Inflammatory macrophage treated with lipopolysaccharide for 1 hour (primary cell): ENCODE measurements at places on chromosomes 2 and 18.
A peak's percentile ranks its signal among the peaks of the same experiment; 100 is the strongest.

DNA sequence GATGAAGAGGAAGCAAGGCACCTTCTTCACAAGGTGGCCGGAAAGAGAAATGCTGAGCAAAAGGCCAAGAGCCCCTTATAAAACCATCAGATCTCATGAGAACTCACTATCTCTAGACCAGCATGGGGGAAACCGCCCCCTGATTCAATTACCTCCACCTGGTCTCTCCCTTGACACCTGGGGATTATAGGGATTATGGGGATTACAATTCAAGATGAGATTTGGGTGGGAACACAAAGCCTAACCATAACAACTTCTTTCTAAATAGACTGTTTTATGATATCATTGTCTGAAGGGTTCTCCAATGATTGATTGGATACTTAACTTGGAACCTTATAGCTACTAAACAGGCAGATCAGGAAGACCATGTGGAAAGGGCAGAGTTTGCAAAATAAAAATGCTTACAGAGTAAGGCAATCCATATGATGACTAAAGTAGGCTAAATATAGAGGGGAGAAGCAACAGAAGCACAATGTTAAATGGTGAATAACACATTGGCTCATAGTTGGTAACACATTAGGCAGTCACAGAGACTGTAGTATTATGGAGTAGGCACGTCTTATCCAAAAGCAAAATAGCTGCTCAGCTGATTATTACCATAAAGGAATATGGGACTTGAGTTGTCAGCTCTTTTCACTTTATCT lies 179.0 kb downstream of the BARD1 start:
- no peak for DNase-seq

DNA sequence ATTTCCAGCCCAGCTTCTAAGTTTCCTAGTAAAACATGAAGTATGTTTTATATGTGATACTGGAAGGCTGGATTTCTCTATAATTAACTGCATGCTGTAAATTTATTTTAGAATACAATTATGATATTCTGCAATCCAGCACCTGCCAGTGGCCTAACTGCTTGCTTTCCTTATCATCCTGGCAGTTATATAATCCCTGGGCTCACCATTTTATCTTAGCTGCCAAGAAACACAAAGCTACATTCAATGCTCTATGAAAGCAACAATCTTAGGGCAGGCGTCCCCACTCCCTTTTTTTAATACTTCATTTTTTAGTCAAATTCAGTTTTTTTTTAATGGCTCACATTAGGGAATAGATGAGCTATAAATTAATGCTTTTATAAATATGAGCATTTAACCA lies 38.4 kb upstream of the UBXN4 start:
- no peak for DNase-seq

GRCh38 chr18:29651122-29651680 lies 1391.3 kb downstream of the DSC3 start:
- DNase-seq = no peak

DNA sequence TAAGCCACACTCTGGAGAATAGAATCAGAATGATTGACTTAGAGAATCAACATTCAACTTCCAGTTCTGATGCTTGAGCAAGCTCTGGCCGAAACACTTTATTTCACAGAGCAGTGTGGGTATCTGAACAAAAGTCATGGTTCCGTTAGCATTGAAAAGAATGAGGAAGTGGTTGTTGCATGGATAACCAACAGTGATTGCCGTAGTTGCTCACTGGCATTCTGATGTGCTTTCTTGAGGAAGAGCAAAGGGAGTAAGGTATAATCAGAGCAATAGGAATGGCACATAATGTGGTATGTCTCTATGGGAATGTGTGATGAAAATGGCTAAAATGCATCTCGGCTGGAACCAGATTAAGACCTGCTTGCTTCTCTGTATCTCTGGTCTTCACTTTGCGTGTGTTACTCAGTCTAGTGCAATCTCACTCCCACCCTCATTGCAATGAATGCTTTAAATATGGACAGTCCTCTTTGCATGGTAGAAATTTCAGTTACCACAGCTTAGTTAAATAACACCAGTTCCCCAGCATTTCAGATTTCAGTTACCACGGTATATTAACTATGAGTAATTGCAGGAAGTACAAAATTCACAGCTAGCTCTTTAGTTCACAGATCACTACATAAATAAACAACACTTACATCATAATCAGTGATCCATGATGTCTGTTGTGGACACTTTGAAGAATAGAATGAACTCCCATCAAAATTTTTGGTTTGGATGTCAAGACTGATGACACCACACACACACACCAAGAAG lies 7.8 kb upstream of the RAB12 start:
- DNase-seq = peak; percentile 87

- DNase-seq = no peak
These were observed 35.9 kb downstream of the SOWAHC start for GRCh38 chr2:109649736-109650695.

GRCh38 chr2:235171550-235172031 lies 219.8 kb downstream of the SH3BP4 start:
- DNase-seq = no peak

DNA sequence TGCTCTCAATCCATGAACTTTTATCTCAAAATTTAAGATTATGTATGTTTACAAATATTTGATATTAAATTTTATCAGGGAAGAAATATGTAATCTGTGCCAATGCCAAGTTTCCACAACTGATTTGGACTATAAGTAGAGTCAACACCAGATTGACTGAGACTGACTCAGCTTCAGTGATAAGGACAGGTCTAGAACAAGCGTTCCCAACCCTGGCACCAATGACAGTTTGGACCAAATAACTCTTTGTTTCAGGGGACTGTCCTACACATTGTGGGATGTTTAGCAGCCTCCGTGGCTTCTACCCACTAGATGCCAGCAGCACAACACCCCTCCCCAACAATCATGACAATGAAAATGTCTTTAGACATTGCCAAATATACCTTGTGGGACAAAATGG lies 165.3 kb downstream of the THADA start:
- no peak for DNase-seq

GRCh38 chr18:61031626-61032025 lies 301.6 kb upstream of the CDH20 start:
- no peak for DNase-seq

DNA sequence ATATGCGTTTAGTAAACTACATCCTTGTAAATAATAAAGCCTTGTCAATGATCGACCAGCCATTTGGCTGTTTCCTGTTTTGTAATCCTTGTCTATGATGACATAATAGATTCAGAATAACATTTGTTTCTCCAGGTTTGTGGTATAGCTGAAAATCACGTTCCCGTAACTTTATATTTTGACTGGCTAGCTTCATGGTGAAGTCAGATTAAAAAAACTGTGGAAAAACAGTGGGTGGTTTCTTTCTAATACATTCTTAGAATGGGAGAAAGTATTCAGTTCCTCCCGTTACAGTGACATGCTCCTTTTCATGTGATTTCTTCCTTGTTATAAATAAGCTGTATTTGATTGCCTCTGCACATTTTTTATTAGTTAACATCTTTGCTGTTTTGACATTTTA lies 366.9 kb downstream of the NYAP2 start:
- DNase-seq = no peak

DNA sequence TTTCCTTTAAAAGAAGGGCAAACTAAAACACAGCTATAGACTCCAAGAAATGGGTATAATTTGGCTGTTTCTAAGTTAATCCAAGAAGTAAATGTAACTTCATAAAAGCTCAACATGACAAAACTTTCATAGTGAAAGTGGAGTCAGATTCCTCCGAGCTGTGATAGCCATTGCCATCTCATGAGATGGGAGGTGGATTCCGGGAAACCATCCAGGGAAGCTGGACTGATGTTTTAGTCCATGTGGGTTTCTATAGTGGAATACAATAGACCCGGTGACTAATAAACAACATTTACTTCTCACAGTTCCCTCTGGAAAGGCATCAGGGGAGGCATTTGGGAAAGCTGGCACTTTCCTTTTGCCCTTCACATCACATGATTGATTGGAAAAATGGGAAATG lies 10.0 kb upstream of the LAPTM4A start:
- DNase-seq = no peak

DNA sequence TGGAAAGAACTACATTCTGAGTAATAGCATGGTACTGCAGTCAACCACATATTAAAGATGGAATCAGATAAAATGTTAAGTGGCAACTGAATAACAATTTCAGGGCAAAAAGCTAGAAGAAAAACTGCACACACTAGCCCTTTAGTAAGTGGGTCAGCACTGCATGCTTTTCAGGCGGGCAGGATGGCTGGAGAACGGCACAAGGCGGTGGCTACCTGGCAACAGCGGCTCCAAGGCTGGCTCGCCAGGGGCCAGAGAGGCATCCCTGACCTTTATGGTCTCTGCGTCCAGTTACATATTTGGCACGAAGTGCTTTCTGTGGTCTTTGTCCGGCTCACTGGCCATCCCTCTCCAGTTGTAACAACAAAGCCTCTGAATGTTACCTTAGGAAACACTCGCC lies 226.7 kb downstream of the MYT1L start:
- no peak for DNase-seq

DNA sequence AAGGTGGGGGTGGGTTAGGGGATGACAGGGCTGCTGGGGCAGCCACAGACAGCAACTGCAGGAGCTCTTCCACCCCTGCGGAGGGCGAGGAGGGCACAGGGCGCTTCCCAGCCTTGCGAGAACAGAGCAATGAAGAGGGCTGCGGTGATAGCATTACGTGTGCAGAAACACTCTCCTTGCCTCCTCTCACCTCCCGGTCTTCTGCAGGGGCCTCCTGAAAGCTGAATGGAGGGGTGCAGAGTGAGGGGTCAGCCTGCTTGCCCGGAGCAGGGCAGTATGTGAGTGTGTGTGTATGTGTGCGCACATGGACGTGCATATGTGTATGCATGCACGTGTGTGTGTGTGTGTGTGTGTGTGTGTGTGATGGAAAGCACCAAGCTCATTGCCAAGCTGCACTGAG lies 29.5 kb upstream of the IL1R2 start:
- DNase-seq = no peak

DNA sequence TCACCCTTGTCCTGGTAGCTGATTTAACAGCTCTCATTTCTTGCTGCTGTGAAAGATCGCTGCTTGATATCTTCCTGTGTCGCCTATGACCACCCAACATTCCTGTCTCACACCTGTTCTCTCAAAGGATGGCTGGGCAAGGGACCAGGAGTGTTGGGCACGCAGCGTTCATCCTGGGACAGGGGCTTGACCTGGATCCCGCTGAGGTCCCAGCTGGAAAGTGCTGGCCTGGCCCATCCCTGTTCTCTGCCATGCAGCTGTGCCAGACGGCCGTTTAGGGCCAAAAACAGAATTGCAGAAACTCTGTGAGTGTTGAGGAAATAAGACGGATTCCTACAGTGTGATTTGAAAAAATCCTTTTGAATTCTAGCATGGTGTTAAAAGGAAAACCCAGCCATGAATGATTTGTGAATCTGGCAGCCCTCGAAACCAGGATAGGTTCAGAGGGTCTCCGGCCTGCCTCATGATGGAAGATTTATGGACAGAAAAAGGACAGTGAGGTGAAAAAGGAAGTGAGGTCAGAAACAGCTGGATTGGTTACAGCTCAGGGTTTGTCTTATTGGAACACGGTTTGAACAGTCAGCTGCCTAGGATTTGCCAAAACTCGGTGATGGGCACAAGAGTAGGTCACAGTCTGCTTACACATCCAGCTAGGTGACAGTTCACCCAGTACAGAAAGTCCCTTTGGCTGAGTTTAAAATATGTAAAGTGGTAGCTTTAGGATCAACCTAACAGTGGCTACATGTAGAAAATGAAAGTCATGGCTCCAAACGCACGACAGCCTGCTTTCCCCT lies 164.8 kb downstream of the DCDC2C start:
- no peak for DNase-seq

DNA sequence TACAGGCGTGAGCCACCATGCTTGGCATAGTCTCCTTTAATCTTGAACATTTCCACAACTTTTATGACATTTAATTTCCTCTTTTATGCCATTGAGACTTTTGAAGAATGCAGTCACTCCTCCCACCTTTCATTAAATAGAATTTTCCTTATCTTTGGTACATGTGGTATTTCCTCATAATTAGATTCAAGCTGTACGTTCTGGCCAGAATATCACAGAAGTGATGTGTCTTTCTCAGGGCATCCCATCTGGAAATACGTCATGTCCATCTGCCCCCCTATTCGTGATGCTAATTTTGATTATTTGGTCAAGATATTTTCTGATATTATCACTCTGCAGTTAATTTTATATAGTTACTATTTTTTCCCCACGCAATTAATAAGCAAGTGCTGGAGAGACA lies 16.9 kb downstream of the CASP10 start:
- no peak for DNase-seq

DNA sequence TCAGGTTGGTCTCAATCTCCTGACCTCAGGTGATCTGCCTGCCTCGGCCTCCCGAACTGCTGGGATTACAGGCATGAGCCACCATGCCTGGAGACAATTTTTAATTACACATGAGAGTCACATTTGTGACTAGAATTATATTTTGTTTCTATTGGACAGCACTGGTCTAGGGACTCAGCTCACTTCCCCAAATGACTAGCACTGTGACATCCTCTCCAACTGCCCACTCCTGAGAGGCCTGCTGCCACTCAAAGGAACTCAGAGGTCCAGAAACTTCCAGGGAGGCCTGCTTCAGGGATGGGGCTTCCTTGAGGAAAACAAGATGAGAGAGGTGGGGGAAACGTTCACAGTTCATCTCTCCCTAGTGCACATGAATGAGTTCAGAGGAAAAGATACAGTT lies 29.5 kb downstream of the TMEM163 start:
- DNase-seq = peak; percentile 55

DNA sequence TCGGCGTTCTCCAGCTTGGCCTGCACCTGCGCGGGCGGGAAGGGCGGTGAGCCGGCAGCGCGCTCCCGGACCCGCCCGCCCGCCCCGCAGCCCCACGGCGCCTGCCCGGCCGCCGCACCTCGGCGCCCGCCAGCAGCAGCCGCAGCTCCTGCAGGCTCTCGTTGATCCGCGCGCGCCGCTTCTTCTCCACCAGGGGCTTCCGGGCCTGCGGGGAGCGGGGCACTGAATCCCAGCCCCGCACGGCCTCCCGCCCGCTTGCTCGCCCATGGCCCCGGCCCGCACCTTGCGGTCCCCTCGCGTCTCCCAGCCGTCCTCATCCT lies 335 bp downstream of the HES6 start:
- DNase-seq = no peak

GRCh38 chr2:148201075-148202004 lies 180.4 kb downstream of the MBD5 start:
- no peak for DNase-seq

GRCh38 chr2:14540015-14540414 lies 92.5 kb upstream of the LRATD1 start:
- DNase-seq = no peak

DNA sequence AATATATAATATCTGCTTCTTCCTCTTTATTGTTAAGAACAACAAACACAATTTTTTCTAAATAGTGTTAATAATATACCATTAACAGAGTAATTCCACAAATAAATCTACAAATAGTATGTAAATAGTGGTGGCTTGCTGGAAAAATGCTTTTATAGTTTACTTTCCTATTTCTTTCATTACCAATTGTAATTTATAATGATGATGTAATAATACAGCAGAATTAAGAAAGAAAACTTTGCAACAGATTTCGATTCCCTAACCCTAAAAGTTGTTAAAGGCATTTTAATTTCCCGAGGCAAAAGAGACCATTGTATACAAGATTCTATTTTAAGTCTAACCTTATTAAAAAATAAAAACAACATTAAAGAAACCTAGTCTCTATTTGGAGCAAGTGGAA lies 307.9 kb downstream of the CCDC178 start:
- DNase-seq = no peak

- DNase-seq = no peak
These were observed 105.9 kb downstream of the NAT8 start for GRCh38 chr2:73536133-73536840.
